ENCODE measurements at places on chromosomes 1 and 21.

- DNase-seq: no peak
Measured at GRCh38 chr1:44860891-44861425, 17.9 kb upstream of the PTCH2 start.

DNA sequence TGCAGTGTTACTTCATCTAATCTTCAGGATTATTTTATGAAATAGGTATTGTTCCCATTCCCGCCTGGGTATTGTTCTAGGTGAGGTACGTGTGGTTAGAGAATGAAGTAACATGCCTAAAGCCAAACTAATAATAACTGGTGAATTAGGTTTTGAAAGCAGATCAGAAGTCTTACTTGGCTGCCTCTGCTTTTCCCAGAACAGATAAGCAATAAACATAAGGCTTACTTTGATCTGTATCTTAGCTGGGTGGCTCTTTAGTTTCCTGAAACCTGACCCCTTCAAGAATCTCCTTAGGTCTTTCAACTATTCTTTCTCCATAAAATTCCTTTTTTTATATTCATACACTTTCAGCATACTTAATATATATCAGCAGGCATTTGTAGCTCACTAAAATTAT is 65.3 kb downstream of the VAV3 start:
- no peak for DNase-seq

DNA sequence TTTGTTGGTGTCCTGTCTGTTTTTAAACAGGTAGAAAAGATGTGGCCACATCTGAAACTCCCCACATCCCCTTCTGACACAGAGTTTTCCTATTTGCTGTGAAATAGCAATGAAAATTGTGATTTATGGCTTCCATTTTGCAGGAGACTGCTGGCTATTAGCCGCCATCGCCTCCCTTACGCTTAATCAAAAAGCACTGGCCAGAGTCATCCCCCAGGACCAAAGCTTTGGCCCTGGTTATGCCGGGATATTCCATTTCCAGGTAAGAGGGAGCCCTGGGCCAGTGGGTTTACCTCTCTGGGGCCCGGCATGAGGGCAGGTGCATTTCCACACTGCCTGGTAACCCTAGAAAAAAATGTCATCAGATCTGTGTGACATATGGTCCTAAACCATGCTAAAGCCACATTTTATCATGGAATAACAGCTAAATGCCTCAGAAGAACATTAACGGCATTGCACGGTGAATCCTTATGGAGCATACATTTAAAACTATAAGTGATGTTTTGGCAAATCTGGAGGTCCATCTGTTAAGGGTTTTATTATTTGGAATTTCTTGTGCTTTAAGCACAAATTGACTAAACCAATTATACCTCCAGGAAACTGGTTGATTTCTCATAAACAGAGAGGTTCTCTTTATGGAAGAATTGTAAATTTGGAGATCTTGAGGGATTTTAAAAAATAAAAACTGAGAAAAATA is 12.3 kb downstream of the CAPN9 start:
- DNase-seq: no peak

GRCh38 chr21:45995686-45996179 is 14.2 kb downstream of the COL6A1 start:
- no peak for DNase-seq

DNA sequence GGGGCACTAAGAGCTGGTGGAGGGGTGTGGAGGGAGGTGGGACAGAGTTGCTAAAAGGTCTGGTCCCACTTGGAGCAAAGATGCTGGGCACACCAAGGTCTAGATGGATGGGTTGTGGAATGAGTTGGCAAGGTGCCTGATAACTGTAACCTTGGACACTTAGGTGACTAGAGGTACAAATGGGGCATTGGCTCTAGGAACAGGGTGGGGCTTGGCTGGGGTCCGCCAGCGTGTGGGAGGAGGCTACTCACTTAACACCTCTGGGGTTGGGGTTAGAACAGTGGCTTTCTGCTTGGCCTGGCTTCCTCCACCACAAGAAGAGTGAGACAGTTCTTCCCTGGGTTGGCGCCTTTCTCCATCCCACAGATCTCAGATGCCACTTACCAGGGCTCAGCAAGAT is 17.2 kb downstream of the KCNA2 start:
- DNase-seq: no peak

DNA sequence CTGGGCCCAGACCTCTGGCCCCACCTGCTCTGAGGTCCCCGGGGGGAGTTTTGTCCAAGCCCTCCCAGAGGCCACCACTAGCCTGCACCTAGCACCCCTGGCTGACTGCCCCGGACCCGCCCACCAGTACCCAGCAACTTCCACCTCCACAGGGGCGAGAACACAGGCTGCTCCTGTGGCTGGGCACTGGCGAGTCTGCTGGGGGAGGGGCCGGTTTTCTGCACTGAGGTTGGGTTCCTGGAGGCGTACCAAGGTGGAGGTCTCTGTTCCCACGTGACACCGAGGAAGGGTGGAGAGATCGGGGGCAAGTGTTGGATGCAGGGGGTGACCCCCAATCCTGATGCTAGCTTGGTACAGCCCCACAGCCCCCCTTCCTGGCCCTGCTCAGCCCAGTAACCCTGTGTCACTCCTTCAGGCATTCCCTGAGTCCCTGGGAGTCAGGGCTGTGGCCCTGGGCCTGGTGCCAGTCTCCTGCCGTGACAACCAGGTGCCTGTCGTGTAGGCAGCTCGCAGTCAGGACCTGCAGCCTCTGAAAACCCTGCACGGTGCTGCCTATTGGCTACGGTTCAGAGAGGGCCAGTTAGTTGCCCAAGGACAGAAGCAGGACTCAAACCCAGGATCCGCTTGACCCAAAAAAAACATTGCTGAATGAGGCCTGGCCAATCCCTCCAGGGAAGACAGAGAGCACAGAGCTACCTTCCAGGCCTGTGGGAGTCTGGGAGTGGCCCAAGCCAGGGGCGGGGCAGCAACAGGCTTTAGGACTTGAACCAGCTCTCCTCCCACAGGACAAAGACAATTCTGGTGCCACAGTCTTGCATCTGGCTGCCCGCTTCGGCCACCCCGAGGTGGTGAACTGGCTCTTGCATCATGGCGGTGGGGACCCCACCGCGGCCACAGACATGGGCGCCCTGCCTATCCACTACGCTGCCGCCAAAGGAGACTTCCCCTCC is 3.1 kb downstream of the ESPN start:
- no peak for DNase-seq

DNA sequence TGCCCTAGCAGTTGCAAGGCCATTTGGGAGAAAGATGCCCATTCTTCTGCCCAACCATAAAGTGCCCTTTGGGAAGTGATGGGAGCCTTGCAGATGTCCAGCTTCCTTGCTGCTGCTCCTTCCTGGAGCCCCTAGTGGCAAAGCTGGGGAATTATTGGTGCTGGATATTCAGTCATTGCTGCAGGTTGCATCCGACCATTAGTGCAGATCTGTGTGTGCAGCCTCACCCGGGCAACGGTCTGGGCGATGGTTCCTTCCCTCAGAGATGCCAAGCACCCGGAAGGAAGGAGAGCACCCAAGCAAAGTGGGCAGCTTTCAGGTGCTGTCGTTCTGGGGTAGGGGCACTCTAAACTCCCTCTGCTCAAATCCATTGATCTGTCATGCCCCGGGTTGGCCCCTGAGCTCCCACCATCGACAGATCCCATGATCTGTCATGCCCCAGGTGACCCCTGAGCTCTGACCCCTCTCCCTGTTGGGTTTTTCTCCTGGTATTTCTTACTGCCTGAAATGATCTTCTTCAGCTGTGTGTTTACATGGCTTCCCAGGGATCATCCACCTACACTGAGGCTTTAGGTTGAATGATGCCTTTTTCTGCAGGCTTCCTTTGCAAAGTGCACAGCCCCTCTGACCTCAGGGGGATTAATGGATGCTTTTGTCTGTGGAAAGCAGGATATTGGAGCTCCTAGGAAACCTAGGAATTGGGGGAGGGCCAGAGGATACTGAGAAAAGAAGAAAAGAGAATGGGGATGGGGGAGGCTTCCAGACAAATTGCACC is 467.5 kb downstream of the PTPRU start:
- no peak for DNase-seq

- DNase-seq: no peak
Measured at GRCh38 chr1:175463853-175464252, 271.3 kb upstream of the KIAA0040 start.

- DNase-seq: no peak
Measured at GRCh38 chr1:15722836-15723532, 13.1 kb upstream of the SLC25A34 start.

DNA sequence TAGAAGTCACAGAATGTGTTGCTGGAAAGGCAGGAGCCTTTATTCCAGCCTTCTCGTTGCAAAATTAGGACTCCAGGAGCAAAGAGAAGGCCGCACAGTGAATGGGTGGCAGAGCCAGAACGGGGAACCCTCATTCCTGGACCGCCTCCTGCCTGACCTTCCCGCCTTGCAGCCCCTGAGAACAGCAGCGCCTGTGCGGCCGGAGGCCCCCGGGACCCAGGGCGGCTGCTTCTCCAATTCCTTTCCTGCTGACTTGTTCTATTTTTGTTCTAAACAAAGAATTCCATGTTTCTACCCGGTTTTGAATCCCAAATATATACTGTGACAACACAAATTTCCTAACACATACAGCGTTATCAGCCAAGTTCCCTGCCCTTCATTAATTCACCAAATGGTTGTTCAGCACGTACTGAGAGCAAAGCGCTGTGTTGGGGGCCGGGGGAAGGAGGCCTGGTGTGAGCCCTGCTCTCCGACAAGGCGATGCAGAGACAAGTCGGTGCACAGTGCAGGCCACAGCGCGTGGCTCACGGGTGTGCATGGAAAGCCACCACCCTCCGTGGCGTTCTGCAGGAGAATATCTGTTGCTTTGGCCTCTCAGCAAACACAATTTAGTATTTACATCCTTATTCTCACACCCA is 31.9 kb upstream of the COL6A2 start:
- no peak for DNase-seq

GRCh38 chr1:21437341-21437640 is 2.6 kb upstream of the NBPF3 start:
- no peak for DNase-seq

DNA sequence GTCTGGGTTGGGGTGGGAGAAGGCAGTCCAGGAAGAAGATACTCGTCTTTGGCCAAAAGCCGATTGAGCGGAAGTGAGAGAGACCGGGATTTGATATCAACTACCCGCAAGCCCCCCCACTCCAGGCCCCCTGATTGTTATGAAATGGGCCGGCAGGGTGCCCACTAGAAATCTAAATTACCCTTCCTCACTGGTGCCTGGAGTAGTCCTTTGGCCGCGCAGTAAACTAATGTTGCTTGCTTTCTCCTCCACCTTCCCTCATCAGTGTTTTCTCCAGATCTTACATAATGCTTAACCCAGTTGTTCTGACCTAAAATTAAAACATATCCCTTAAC is 119.2 kb upstream of the BARHL2 start:
- DNase-seq: no peak

DNA sequence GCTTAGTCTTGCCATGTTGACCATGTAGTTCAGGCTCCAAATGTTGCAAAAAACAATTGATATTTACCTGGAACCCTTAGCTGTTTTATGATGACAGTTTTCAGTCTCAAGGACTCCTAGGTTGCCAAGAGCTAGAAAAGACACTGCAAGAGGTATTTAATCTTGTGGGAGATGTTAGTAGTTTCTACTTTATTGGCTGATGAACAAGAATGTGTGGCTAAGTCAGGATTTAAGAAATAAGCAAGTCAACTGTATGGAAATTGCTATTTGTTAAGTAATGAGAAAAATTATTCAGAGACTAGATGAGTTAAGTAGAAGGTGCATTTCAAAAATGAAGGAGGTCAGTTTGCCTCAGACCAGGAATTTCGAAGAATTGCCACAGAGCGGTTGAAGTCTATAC is 639.7 kb upstream of the USP24 start:
- DNase-seq: no peak

- no peak for DNase-seq
Measured at GRCh38 chr21:25561668-25562641, 45.3 kb downstream of the MRPL39 start.

DNA sequence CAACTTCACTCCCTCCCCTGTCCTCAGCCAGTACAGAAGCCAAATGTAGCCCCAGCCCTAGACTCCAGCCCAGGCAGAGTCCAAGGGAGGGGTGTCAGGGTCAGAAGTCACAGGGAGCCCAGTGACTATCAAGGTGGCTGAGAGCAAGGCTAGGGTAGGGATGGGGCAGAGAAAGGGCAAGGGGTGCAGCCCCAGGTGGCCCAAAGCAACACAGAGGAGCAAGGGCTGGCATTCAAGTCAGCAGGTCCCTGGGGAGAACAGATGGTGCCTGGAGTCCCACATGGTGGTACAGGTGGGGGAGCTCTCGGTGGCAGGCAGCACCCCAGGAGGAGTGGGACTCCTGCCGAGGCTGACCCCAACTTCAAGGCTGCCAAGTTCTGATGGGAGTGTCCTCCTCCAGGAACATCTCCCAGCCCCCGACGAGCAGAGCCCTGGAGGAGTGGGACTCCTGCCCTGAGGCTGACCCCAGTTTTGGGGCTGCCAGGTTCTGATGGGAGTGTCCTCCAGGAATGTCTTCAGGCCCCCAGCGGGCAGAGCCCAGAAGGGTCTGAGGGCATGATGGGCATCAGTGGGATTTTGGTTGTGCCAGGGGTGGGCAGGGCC is 3.7 kb upstream of the DVL1 start:
- DNase-seq: no peak

GRCh38 chr1:230191079-230191804 is 124.2 kb downstream of the GALNT2 start:
- DNase-seq: no peak

GRCh38 chr1:2425892-2426291 is 13.5 kb upstream of the PEX10 start:
- DNase-seq: no peak

- DNase-seq: no peak
Measured at GRCh38 chr1:66243548-66244130, 290.3 kb upstream of the SGIP1 start.

All from esophagus squamous epithelium (tissue), 5 donors.